ENCODE measurements at places on chromosomes 2 and 18. TPM values are rescaled to one million over a fixed set of nuclear protein-coding genes. Genes with fewer than 3 reads are reported as not detected.

Gene STON1
- 33.4 TPM for total RNA-seq

Gene ASXL3
- 1.4 TPM for total RNA-seq

Gene NT5C1B
- total RNA-seq = not detected

Gene UGT1A10
- not detected for total RNA-seq

GRCh38 chr2:205543262-205543843, 138.9 kb upstream of the NRP2 start:
- no peak overlapping the region for H3K27ac ChIP-seq
- no peak for DNase-seq
- no peaks in the 10 kb centered on the region for H3K27me3 ChIP-seq
- peaks cover 5% of the 10 kb centered on the region for H3K4me1 ChIP-seq

Measured in lower lobe of right lung (tissue), 2 donors.